ENCODE measurements at places on chromosomes 2 and 18. TPM values are rescaled to one million over a fixed set of nuclear protein-coding genes. Genes with fewer than 3 reads are reported as not detected.
A peak's percentile ranks its signal among the peaks of the same experiment; 100 is the strongest.

The NCOA1 gene
- total RNA-seq = 78.1 TPM

The KCNS3 gene
- total RNA-seq = 13.0 TPM

The TCF23 gene
- not detected for total RNA-seq

DNA sequence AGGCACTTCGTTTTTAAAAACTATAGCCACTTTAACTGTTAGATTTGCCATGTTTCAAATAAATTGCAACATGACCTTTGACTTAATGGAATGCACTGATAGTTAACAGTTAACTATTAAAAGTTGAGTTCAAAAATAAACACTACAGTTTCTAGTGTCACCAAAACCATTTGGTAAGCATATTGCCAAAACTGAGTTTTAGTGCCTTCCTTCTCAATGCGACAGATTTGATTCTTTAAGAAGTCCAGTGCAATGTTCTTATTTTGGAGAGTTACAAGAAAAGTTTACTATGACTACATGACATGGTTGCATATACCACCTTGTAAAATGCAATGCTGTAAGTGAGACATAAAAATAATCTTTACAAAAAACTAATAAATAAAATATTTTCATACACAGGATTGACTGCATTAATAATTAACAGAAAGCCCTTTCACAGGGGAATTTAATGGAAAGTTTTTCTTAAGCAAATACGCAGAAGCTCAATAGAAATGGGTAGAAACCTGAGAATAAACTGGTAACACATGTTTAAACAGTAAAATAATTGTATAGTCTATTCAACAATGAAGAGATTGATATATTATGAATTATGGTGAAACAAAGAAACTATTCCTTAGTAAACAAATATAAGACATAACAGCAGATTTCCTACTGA is 53.8 kb downstream of the GRB14 start:
- no peaks in the 10 kb centered on the region for H3K36me3 ChIP-seq
- no peaks in the 10 kb centered on the region for H3K27me3 ChIP-seq
- no peak for DNase-seq
- H3K4me1 ChIP-seq = no peaks in the 10 kb centered on the region

DNA sequence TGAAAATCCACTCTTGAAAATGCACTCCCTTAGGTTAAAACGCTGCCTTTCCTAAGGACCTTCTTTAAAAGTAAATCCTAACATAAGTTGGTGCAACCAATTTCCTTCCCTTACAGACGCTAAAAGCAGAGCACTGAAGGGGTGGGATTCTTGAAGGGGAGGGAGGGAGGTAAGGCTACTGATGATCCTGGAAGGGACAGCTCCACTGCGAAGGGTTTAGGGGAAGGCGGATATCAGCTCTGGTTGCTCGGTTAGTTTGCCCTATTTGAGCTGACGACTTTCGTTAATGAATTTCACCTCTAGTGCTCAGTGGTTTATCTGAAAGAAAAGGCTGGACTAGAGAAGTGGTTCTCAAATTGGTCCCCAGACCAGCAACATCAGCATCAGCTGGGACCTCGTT is 49.7 kb upstream of the SIGLEC15 start:
- H3K27ac ChIP-seq = peak overlapping the region; percentile 46
- DNase-seq = no peak
- no peaks in the 10 kb centered on the region for H3K36me3 ChIP-seq
- H3K27me3 ChIP-seq = peaks cover 1% of the 10 kb centered on the region
- peak overlapping the region; percentile 70 for H3K4me3 ChIP-seq

- no peak overlapping the region for H3K27ac ChIP-seq
- H3K4me1 ChIP-seq = no peaks in the 10 kb centered on the region
- no peak overlapping the region for H3K4me3 ChIP-seq
Measured at GRCh38 chr2:159111346-159111927, 143.0 kb downstream of the TANC1 start.

The EPHA4 gene
- 5.9 TPM for total RNA-seq

The EGR4 gene
- not detected for total RNA-seq

- H3K4me1 ChIP-seq = no peaks in the 10 kb centered on the region
- H3K27ac ChIP-seq = no peak overlapping the region
- H3K36me3 ChIP-seq = no peaks in the 10 kb centered on the region
Measured at GRCh38 chr18:33817096-33817495, 239.1 kb downstream of the ASXL3 start.

DNA sequence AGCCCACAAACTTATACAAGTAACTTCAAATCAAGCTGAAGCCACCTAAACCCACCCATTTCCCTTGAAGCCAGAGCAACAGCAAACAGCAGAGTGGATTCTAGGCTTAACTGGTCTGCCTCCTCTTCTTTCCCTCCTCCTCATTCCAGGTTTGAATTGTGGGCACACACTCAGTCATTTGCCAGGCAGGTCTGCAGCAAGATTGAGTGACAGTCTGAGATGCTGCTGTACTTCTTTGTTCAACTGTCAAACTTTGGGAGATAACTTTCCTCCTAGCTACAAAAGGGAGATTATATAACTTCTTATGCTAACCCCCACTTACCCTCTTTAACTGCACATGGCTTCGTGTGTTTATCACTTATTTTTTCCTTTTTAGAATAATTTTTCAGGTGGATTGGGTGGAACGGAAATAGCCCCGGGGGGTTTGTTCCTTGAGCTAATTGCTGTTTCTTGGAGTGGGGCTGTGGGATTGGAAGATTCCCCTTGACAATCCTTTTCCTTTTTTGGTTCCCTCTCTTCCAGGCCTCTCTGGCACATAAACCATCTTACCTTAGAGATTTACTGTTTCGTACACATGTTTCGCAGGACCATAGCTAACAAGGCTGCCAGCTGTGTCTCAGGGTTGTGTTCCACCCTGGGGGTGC is 55.0 kb downstream of the RNF144A start:
- no peaks in the 10 kb centered on the region for H3K27me3 ChIP-seq
- no peak overlapping the region for H3K4me3 ChIP-seq
- H3K27ac ChIP-seq = no peak overlapping the region
- DNase-seq = no peak
- peaks cover 22% of the 10 kb centered on the region for H3K4me1 ChIP-seq

DNA sequence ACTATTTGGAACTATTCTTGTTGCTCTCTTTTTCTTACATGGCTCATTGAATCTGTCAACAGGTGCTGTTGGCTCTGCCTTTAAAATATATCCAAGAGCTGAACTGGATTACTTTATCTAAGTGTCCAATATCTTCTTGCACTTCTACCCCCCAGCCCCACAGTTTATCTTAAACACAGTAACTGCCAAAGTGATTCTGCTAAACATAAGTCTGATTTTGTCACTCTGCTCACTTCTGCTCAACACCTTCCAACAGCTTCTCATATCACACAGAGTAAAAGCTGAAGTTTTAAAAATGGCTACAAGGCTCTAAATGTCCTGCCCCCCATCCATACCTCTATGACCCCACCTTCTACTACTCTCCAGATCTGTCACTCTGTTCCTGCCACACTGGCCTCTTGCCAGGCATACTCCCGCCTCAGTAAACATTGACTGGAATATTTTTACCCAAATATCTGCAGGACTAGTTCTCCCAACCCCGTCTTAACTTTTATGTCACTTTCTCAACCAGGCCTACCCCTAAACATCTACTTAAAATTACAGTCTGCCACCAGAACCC is 130.7 kb downstream of the CCDC148 start:
- DNase-seq = no peak
- H3K4me3 ChIP-seq = no peak overlapping the region
- H3K4me1 ChIP-seq = no peaks in the 10 kb centered on the region
- no peaks in the 10 kb centered on the region for H3K27me3 ChIP-seq

DNA sequence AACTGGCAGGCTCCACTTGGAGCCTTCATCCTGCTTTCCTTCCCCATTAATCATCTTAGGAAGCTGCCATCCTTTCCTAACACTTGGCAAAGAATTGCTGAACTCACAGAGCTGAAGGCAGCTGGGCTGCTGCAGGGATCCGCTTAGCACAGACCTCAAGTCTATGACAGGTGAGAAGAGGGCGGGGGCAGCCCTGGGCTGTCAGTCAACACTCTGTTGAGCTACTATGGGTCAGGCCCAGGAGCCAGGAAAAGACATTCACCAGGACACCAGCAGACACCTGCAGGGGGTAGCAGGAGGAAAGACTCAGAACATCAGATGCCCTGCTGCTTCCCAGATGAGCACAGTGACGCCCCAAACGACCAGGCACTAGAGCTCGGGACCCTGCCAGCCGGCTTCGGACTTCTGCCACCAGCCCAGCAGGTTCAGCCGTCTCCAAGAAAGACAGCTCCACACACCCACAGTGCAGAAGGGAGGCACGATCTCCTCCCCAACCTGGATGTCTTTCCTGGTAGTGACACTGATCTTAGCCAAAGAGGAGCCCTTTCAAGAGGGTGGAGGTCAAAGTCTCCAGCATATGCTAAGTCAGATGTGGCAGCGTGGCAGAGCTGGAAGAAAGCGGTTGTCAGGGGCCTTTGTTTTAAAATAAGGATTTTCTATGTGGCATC is 55.2 kb downstream of the SNORC start:
- H3K27me3 ChIP-seq = peaks cover 64% of the 10 kb centered on the region
- no peaks in the 10 kb centered on the region for H3K36me3 ChIP-seq
- no peak overlapping the region for H3K27ac ChIP-seq
- no peaks in the 10 kb centered on the region for H3K4me1 ChIP-seq
- DNase-seq = no peak
- no peak overlapping the region for H3K4me3 ChIP-seq

GRCh38 chr18:54075689-54076088 is 148.8 kb downstream of the MBD2 start:
- H3K27ac ChIP-seq = no peak overlapping the region

DNA sequence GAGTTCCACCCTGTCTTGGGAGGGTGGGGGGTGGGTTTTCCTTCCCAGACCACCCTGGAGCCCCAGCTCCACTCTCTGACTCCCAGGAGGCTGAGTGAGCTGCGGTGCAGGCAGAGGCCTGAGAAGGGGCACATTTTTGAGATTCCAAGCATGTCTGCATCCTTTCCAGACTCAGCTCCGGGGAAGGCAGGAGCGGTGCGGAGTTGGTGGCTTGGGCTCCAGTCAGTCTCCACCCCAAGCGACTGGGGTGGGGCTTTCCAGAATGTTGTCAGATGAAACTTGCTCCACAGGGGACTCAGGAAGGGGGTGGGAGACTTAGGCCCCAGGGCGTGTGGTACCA is 44.2 kb upstream of the HS6ST1 start:
- H3K27me3 ChIP-seq = no peaks in the 10 kb centered on the region
- H3K27ac ChIP-seq = no peak overlapping the region
- DNase-seq = no peak
- H3K4me1 ChIP-seq = no peaks in the 10 kb centered on the region
- H3K36me3 ChIP-seq = no peaks in the 10 kb centered on the region

DNA sequence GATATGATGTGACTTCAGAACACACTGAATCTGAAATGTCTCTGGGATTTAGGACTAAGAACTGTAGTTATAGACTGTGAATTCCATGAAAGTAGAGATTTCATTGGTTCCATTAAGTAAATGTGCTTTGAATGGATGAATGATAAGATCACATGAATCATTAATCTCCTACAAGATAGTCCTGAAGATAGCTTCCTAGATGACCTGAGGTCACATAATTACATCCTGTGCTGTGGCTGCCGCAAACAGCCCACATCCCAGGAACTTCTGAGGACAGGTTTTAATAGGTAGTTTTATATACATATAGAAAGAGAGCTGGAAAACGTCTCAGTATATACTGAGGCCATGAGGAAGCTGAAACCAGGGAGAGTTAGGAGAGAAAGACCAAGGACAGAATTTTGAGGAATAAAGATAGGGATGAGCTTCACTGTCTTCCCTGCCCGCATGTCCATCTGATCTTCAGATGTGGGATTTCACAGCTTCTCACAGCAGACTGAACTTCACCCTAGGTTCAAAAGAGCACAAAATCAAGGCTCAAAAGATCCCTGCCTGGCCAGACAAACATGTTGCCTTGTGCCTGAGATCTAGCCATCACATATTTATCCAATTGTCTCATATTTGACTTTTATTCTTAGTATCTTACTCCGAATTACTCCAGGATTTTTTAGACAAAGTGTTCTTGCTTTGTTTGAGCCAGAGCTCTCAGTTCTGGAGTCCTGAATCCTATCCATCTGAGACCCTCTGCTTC is 188.2 kb downstream of the IRS1 start:
- DNase-seq = no peak
- H3K27ac ChIP-seq = no peak overlapping the region
- no peaks in the 10 kb centered on the region for H3K36me3 ChIP-seq
- no peaks in the 10 kb centered on the region for H3K4me1 ChIP-seq

- H3K27me3 ChIP-seq = no peaks in the 10 kb centered on the region
- no peaks in the 10 kb centered on the region for H3K36me3 ChIP-seq
- H3K27ac ChIP-seq = no peak overlapping the region
- H3K4me3 ChIP-seq = no peak overlapping the region
- no peaks in the 10 kb centered on the region for H3K4me1 ChIP-seq
Measured at GRCh38 chr18:69968039-69968438, 20.4 kb upstream of the CD226 start.

DNA sequence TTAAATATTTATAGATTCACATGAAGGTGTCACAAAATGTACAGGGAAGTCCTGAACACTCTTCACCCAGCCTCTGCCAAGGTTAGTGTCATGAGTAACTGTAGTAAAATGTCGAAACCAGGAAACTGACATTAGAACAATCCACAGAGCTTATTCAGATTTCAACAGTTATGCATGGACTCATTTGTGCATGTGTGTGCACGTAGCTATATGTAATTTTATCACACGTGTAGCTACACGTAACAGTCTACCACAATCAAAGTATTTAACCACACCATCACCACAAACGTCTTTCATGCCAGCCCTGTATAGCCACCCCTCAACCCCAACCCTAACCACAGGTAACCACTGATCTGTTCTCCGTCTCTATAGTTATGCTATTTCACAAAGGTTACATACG is 211.7 kb upstream of the REV1 start:
- no peak overlapping the region for H3K4me3 ChIP-seq
- no peaks in the 10 kb centered on the region for H3K4me1 ChIP-seq
- no peaks in the 10 kb centered on the region for H3K27me3 ChIP-seq
- H3K27ac ChIP-seq = no peak overlapping the region

GRCh38 chr2:151771599-151772358 is 37.5 kb upstream of the NEB start:
- H3K4me3 ChIP-seq = peak overlapping the region; percentile 28
- H3K27ac ChIP-seq = peak overlapping the region; percentile 82
- peak; percentile 85 for DNase-seq
- no peaks in the 10 kb centered on the region for H3K36me3 ChIP-seq

DNA sequence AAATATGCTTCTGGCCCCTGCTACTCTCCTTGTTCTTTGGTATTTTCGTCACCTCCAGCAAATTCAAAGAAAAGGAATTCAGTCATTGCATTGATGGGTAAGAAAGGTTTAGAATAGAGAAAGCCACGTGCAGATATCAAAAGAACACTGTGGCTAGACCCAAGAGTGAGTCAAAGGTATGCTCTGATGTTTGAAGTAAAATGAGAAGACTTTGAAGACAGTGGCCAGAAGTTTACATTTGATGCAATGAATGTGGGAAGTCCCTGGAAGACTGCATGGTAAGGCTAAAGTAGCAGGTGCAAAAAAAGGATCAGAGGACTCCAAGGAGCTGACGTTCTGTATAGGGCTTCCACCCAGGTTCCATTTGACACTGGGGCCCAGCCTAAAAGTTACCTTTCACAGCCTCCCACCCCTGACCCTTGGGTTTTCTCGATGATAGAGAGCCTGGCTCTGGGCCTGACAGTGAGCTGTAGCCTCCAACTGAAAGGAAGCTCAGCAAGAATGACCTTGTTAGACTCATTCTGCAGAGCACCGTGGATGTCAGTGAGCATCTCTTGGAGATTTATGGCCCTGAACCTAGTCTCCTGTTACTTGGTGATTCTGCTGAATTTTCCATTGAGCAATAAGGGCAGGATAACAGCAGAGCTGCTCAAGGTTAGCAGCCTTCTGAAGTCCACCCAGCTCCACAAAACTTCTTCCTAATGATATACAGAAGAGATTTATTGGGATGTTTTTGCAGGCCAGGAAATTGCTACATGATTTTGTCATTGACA is 223.7 kb upstream of the RBBP8 start:
- H3K36me3 ChIP-seq = no peaks in the 10 kb centered on the region
- H3K27ac ChIP-seq = no peak overlapping the region
- no peaks in the 10 kb centered on the region for H3K27me3 ChIP-seq
- no peaks in the 10 kb centered on the region for H3K4me1 ChIP-seq
- no peak overlapping the region for H3K4me3 ChIP-seq
